ENCODE measurements at places on chromosomes 5 and 9.

DNA sequence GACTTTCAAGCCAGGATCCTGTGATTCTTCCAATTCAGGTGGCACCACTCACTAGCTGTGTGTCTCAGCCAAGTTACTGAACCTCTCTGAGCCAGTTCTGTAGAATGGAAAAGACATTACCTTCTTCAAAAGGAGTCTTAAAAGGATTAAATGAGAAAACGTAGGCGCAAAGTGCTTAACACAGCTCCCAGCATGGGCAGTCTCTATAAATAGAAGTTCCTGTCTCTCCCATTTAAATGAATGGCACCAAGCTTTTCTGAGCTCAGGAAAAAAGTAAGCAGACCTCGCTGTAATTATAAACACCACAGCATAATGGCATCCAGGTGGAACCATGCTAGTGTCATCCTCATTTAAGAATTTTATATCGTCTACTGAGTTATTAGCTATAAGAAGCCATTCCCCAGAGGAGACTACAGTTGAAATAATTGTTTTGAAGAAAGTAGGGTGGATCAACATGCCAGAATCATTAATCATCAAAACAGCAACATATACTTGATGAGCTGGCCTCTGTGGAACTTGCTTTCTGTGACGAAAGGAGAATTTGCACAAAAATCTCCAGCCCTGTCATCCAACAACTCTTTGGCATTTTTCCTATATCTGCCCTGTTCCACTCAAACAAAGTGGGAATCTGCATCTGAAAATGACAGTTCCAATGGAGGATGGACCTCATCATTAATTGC, 188.9 kb downstream of the SPOCK1 start:
- no peak for DNase-seq

GRCh38 chr5:116437922-116438578, 136.6 kb downstream of the SEMA6A start:
- no peak for DNase-seq

- no peak for DNase-seq
Measured at GRCh38 chr5:167638816-167639215, 652.6 kb upstream of the WWC1 start.

DNA sequence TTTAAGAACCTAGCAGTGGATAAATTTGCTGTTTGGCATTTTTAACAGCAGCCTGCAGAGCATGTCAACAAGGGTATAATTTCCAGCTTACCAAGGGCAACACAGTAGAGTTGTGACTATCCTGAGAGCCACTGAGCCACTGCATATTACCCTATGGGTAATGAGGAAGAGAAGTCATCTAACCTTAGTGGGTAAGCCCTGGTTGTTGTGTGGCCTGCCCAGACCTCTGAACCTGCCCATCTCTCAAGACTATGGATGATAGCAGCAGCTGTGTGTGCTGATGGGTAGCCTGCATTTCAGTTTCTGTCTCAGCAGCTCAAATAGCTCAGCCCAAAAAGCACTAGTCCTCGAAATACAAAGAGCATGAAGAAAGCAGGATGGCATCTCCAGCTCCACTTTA, 56.1 kb upstream of the PIP5K1B start:
- DNase-seq, result no peak

- DNase-seq, result no peak
Measured at GRCh38 chr9:124428751-124429529, 13.7 kb upstream of the PSMB7 start.

DNA sequence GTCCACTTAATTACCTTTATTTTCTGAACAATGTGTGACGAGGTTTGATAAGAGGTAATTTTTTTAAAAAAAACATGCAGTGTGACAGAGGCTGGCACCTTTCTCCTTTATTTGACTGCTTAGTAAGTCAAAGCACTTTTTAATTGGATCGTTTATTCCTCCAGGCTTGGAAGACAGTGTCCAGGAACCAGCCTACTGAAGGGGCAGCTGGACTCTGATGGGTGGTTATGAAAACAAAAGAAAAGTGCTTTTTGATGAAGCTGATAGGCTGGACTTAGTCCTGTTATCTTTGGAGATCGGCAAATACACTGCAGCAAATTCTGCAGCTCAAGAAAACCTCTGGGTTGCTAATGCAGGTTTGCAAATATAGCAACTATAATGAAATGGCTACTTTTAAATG, 141.7 kb downstream of the DCP2 start:
- DNase-seq, result no peak

DNA sequence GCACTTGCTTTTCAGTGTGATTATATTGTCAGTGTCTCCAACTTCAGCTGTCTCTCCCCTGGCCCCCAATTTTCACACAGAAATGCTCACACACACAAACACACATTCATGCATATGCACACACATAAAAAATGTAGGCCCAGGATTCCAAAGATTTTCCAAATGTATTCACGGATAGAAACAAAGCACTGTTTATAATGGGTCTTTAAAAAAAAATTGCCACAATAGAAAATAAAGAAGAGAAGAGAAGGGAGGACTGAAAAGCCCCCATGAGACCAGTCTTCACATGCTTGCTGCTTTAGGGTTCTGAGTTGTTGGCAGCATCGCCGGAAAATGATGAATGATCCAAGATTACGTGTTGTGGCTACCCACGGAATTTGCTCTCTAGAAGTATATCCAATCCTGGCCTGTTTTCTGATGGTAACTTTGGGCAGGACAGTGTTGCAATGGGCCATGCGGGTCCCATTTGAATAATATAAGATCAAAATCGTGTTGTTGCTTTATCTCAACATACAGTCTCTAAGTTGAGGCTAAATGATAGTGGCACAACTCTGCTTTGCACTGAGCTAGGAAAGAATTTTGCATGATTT, 36.2 kb upstream of the ACO1 start:
- no peak for DNase-seq

DNA sequence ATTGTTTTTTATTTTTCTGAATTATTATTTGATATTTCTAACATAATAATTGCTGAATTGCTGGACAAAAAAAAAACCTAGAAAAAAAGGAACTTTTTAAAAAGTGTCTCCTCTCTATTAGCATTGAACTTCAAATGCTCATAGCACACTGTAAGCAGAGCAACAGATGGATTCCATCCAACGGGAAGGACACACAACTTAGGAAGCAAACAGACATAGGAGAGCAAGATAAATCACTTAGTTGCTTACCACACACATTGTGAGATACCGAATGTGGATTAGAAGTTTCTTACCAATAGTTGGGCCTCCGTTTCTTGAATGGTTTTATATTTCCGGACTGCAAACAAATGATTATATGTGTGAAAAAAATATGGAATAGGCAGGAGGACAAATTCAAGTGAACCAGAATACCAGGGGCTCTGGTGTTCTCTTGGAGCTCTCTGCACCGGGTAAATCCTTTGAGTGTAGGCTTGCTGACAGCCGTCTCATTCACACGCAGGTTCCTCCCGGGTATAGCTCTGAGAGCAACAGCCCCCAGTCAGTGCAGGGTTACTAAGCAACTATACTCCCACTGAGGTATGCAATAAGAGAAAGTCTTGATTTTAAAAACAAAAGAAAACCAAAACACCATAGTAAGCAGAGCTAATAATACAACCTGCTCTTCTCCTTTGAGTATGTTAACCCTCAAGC, 217.6 kb downstream of the TMEM167A start:
- DNase-seq, result no peak
